ENCODE measurements at places on chromosomes 13 and 19.

DNA sequence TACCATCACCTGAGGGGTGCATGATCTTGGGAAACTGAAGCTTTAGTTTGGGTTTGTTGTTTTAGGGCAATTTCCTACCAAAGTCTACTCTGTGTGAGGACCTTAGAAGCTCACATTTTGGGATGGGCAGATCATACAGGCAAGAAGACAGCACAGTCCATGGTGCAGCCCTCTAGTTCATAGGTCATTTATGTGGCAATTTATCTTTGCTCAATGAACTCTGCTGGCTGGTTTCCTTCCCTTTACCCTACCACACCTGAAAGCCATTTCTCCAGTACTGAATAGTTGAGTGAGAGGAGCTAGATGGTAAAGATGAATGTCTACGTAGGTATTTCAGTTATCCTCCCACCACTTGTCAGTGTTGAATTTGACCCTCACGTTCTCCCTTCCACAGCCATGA, 87.5 kb upstream of the KLF12 start:
- no peak for DNase-seq

- no peak for DNase-seq
Measured at GRCh38 chr19:2638417-2638940, 64.0 kb downstream of the GNG7 start.

- DNase-seq: no peak
Measured at GRCh38 chr13:78323848-78324247, 279.5 kb downstream of the POU4F1 start.

- DNase-seq: no peak
Measured at GRCh38 chr19:46624958-46625661, at the start of gene PTGIR. Gene PTGIR, minus strand, starts transcription at chr19:46625089. Its CDS starts 864 bp downstream, at chr19:46624225.

GRCh38 chr19:7859831-7860713, 14.1 kb downstream of the PRR36 start:
- no peak for DNase-seq

GRCh38 chr13:110259651-110260050, 47.3 kb downstream of the COL4A1 start:
- DNase-seq: no peak

DNA sequence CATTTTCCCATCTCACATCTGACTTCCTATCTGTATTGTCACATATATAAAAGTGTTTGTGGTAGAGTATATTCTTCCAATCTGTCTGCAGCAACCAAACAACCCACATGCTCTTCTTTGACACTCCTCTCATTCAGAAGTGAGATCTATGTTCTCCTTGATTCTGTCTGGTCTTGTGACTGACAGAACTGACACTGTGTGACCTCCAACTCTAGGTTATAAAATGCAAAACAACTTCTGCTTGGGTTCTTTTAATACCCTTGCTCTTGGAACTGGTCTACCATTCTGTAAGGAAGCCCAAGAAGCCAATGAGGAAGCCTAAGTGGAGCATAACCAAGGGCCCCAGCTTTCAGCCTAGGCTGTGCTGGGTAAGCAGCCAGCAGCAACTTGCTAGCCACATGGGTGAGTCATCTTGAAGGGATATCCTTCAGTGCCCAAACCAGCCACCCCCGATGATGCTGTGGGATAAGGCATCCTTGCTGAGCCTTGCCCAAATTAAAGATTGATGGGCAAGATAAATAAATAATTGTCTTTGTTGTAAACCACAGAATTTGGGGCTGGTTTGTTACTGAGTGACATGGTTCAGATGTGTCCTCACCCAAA, 18.4 kb upstream of the ITM2B start:
- no peak for DNase-seq

GRCh38 chr13:20608438-20609020, 41.6 kb downstream of the IFT88 start:
- no peak for DNase-seq

GRCh38 chr19:5038631-5039271, 69.8 kb downstream of the KDM4B start:
- no peak for DNase-seq

DNA sequence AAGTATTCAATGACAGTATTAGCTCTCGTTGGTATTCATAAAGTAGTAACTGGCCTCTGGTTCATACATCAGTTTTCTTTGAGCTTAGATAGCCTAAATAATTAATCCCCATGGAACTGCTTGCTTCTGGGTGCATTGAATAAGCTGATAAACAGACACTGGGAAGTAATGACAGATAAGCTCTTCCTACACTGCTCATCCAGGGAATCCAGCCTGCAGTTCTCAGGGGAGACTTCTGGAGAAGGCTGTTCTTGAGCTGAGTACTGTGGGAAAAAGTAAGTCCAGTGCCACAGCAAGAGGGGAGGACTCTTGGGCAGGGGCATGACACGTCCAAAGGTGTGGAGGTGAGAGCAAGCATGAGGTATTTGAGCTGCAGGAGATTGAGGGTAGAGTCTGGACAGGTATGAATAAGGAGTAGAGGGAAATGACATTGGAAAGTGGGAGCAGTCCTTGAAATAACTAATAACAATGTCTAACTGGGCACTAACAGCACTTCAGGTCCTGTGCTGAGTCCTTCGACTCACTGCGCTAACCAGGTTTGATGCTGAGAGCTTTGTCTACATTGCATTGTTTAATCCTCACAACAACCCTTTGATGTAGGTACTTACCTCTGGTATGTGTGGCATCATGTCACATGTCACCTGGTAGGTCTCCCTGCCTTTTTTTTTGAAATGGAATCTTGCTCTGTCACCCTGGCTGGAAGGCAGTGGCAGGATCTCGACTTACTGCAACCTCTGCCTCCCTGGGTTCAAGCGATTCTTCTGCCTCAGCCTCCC, 7.2 kb downstream of the GARRE1 start:
- no peak for DNase-seq

DNA sequence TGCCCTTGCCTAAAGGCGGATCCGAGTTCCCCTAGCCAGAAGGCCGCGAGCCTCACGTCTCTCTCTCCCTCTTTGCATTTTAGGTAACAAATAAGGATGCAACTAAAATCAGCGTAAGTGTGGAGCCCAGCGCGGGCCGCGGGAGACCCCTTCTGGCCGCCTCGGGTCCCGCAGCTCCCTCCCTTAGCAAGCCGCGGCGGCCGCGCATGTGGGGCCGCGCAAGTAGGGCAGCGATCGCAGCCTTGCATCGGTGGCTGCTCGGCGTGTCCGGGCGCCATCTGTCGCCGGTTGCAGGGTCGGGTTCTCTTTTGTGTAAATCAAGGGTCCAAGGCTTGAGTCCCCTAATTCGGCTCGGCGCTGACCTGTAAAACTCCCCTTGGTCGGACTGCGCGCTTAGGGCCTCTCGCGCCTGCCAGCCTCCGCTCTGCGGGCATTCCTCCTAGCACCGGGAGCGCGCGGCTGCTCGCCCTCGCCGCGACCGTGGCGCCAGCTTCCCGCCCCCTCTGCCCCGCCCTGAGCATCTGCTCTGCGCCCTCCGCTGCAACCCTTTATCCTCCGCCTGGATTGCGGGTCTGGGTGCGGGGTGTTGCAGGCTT, 2.7 kb downstream of the VSTM2B start:
- peak; percentile 68 for DNase-seq

- peak; percentile 28 for DNase-seq
Measured at GRCh38 chr19:13102666-13103580, at the start of gene LYL1. Gene LYL1, minus strand, starts transcription at chr19:13102858. Its CDS starts 1,687 bp downstream, at chr19:13101171.

DNA sequence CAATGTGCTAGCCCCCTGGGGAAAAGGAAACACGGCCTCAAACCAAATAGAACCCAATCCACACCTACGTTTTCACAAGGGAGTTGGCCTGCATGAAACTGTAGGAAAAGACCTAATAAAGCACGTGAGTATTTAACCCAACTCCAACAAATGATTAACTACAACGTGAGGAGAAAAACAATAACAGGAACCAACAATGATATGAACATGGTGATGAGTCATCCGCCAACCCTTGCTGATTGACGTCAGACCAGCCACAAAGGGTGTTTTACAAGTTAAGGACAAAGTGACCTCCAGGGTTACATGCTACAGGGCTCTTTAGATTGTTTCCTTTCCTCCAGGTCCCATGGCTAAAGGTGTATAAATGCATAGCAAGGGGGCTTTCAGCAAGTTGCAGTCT, 460.5 kb downstream of the COG6 start:
- no peak for DNase-seq

DNA sequence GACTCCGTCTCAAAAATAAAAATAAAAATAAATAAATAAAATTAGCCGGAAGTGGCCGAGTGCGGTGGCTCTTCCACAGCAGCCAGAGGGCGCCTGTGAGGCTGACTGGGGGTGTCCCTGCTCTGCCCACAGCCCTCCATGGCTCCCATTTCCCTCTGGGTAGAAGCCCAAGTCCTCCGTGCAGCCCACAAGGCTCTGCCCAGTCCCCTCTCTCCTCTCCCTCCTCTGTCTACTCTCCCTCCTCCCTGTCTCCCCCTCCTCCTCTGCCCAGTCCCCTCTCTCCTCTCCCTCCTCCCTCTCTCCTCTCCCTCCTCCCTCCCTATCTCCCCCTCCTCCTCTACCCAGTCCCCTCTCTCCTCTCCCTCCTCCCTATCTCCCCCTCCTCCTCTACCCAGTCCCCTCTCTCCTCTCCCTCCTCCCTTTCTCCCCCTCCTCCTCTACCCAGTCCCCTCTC, 20.4 kb downstream of the MISP start:
- peak; percentile 43 for DNase-seq

- DNase-seq: no peak
Measured at GRCh38 chr19:11554160-11554559, 4.9 kb downstream of the ELOF1 start.

GRCh38 chr19:19338082-19338481, 17.5 kb downstream of the MAU2 start:
- no peak for DNase-seq

All from activated naive CD4-positive, alpha-beta T cell treated with anti-CD3 and anti-CD28 coated beads, Interleukin-2, amount 50 U/mL, for 16 hours (primary cell).